AG04450 (cell line): ENCODE measurements at places on chromosomes 4 and X. TPM values are rescaled to one million over a fixed set of nuclear protein-coding genes. Genes with fewer than 3 reads are reported as not detected.

The HSFX3 gene
- not detected in 2 replicates for polyA plus RNA-seq

The HDX gene
- polyA plus RNA-seq: 3.8 and 5.1 TPM in 2 replicates

The METAP1 gene
- polyA plus RNA-seq: 58.4 and 74.0 TPM in 2 replicates

The CCNB3 gene
- polyA plus RNA-seq: 0.05 and 0.07 TPM in 2 replicates

The MYOZ2 gene
- polyA plus RNA-seq: 0.07 and 0.10 TPM in 2 replicates

The TMEM165 gene
- polyA plus RNA-seq: 134 and 146 TPM in 2 replicates

The NXF2 gene
- not detected in 2 replicates for polyA plus RNA-seq

The MAGEA8 gene
- polyA plus RNA-seq: not detected in 2 replicates

The MAGEB10 gene
- not detected in 2 replicates for polyA plus RNA-seq

The WAS gene
- polyA plus RNA-seq: 0.14 TPM in 1 of 2 replicates, not detected in the other

The NUP62CL gene
- 0.05 TPM in 1 of 2 replicates, not detected in the other for polyA plus RNA-seq

The BRS3 gene
- not detected in 2 replicates for polyA plus RNA-seq
